ENCODE measurements at places on chromosomes 5 and 9.

GRCh38 chr9:134661791-134662142 is 20.2 kb downstream of the COL5A1 start:
- no peak for DNase-seq

DNA sequence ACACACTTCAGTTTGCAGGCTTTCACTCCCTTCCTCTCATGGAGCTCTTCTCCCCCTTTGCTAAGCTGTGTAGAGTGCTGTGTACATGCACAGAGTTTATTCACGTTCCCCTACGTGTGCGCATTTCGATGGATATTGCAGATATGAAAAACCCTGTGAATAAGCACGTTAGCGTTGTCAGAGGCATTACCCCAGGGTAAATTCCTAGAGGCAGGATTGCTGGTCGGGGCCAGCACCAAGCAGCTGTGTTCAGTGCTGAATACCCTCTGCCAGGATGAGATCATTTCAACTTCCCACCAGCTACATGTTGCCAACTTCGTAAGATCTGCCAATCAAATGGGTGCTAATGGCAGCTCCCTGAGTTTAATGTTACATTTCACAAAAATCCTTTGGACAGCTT is 172.3 kb upstream of the PPP1R26 start:
- DNase-seq = no peak

DNA sequence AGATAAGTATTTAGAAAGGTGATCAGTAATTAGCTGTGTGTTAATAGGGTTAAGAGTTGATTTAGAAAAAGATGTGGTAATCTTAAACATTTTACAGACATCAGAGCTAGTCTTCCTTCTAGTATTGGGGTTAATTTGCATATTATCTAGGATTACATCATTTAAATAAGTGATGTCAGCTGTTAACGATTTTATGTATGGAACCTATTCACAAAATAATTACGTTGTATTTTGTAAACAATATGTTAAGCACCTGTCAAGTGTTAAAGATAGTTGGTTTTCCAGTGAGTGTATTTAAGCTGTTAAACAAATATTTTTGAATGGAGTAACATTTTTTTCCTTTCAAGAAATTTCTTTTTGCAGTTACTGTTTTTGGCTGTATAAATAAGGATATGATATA is 2.2 kb downstream of the DCP2 start:
- DNase-seq = no peak

DNA sequence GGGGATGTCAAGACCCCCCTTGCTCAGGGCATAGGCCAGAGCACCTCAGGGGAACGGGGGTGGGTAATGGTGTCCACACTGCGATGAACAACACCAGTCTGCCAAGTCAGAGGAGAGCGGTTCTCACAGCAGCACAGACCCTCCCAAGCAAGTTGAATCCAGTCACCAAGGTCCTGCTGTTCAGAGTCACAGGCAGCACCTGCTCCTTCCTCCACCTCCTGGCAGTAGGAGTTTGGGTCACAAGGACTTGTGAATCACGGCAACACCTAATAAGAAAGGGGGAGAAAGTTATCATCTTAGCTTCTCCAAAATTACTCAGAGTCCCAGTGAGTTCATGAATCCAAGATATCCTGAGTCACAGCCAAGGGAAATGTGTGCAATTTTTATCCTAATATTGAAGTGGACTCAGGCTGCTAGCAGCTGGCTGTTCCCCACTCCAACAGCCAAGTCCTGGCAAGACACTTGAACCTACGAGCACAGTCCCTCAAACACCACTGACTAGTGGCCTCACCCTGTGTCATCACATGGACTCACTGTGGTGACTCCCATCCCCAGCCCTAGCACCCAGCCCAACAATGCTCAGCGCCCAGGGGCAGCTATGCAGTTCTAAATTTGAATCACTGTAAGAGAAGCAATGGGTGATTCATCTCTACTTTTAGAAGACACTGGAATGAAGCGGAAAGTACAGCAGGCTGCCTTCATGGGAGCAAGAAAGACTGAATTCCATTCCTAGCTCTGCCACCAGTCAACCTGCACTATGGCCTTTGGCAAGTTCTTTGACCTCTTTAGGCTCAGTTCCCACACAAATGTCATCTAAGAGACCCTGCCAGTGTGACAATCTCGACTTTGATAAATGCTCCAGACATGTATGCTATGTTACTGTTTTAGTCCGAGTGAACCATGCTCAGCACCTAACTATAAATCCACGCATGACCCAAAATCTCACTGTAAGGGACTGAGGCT is 113.7 kb downstream of the KLHL3 start:
- no peak for DNase-seq

GRCh38 chr5:174243904-174244303 is 198.4 kb downstream of the NSG2 start:
- no peak for DNase-seq

DNA sequence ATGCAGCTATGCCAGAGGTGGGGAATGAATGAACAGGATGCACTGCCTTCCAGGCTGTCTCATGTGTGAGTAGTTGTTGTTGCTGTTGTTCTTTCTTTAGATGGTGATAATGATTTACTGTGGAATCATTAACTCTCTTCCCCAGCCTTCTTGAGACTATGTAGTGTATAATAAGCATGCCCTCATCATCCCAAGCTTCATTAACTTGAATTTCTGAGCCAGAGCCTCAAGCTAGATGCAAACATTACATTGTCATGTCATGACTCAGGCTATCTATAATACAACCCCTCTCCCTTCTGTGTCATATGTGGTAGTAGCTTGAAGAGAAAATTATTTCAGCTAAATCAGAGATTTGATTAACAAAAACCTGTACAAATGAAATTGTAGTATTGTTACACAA is 10.0 kb upstream of the ADAMTSL1 start:
- DNase-seq = no peak

DNA sequence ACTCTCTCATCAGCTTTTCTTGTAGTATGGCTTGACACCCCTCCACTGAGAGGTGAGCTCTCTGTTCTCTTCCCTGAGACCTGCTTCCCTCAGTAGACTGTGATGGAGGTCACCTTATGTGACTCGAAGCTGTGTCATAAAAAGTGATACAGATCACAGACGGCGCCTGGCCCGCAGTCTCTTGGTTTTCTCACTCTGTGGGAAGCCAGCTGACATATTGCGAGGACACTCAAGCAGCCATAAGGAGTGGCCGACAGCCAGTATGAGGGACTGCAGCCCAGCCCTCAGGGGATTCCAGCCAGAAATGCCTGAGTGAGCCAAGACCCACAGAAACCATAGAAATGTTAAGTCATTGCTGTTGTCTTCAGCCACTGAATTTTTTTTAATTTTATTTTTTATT is 38.0 kb downstream of the GADD45G start:
- DNase-seq = no peak

DNA sequence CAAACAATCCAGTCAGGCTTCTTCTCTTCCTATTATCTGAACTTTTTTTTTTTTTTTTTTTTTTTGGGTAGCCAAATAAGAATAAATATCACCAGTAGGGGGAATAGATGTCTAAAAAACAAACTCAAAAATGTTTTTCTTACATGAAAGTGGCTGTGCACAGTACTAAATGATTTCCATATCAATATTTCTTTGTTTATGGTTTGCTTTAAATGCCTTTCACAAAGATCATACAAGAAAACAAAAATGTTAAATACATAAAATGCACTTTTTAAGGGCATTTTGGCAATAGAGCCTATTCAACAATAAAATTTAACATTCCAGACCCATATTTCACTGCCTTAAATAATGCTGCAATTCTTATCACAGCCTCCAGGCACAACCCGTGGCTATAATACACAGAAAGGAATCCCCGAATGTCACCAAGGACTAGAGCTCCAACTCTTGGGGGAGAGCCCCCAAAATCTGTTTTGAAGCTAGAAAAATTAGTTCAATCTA is 91.1 kb upstream of the TBCA start:
- DNase-seq = no peak

GRCh38 chr5:159345336-159345735 is 15.0 kb upstream of the IL12B start:
- DNase-seq = no peak

DNA sequence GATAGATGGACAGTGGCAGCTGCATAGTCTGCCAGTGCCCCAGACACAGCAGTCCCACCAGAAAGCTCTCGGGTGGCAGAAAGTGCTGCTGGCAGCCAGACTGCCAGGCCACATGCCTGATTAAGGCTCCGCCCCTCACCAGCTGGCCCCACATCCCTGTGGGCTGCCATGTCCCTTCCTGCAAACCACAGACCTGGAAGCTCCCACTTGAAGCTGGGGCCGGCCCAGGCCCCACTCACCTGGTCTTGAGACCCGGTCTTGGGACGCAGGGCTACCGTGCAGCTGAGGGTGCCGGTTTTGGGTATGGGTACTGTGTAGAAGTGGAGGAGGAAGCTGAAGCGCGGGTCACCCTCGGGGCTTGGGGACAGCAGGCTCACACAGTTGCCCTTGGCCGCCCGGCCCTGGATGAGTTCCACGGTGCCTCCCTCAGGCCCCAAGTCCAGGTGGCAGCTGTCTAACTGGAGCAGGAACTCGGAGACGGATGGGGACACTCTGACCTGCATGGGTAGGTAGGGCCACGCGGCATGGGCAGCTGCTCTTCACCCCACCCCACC is 15.3 kb downstream of the FPGS start:
- DNase-seq = no peak

DNA sequence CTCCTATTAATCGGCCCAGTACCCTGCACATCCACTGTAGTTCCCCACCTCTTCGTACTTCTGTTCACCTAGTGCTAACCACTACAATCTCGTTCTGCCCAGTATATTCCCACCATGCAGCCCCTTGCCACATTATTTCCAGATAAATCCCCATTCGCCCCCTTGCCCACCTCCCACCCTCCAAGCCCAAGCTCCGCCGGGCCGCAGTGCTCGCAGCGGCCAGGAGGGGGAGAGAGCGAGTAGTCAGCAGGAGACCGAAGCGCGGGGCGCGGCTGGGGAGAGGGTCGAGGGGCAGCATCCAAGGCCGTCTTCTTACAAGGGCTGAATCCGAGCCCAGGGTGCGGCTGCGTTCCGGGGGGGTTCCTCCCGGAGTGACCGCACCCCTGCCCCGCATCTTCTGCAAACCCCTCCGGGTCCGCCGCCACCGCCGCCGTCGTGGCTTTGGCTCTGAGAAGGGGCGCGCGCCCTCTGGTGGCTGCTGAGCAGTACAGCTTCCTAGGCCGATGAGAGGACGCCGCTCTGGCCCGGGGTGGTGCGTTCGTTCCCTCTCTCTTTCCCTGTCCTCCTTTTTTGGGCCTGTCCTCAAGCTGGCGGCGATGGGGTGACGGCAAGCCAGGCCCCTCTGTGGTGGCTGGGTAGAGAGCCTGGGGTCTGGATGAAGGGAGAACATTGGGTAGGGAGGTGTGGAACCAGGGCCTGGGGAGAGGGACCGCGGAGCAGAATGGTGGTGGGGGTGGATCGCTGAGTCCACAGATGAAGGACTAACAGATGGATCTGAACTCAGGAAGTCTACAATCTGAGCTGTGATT is 30.0 kb upstream of the PSD2 start:
- peak; percentile 70 for DNase-seq

- no peak for DNase-seq
Measured at GRCh38 chr5:150092159-150092787, 5.9 kb upstream of the CSF1R start.

- DNase-seq = peak; percentile 22
Measured at GRCh38 chr5:39072925-39073766, 1.1 kb downstream of the RICTOR start.

GRCh38 chr9:27152405-27152718 is 43.3 kb downstream of the TEK start:
- DNase-seq = no peak

GRCh38 chr9:129610213-129610472 is 10.8 kb downstream of the C9orf50 start:
- DNase-seq = peak; percentile 17

GRCh38 chr5:78359831-78360673 is at the start of gene SCAMP1:
Gene SCAMP1, plus strand, starts transcription at chr5:78360617. Its CDS starts 55 bp downstream, at chr5:78360672.
- DNase-seq = peak; percentile 84

DNA sequence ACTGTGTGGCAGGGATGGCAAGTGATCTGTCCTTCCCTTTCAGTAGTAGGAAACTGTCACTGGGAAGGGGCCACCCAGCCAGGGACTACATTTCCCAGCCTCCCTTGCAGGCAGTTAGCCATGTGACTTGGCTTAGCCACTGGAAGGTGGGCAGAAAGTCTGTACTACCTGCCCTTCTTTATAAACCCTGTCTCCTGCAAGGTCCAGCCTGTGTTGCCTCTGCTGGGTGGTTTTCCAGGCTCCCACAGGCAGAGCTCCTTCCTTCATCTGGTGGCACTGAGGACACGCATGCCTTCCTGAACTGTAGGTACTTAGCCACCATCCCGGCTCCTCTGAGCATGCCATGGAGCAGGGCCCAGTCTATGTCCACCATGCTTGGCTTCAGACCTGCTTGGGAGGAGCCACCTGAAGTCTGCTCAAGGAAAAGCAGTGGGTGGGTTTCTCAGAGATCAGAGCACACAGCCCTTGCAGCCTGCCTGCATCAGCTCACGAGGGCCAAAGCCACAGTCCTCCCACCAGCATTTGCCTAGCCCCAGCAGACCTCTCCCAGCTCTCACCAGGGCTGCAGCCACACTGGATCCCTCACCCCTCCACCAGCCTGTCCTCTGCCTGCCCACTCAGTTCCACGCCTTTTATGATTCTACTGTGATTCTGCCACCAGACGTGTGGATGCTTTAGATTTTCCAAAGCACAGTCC is 16.7 kb upstream of the SLC25A51 start:
- DNase-seq = no peak

GRCh38 chr9:113481176-113481787 is 17.8 kb downstream of the RGS3 start:
- no peak for DNase-seq

GRCh38 chr5:142012186-142012785 is 541 bp downstream of the GNPDA1 start:
- DNase-seq = peak; percentile 68

DNA sequence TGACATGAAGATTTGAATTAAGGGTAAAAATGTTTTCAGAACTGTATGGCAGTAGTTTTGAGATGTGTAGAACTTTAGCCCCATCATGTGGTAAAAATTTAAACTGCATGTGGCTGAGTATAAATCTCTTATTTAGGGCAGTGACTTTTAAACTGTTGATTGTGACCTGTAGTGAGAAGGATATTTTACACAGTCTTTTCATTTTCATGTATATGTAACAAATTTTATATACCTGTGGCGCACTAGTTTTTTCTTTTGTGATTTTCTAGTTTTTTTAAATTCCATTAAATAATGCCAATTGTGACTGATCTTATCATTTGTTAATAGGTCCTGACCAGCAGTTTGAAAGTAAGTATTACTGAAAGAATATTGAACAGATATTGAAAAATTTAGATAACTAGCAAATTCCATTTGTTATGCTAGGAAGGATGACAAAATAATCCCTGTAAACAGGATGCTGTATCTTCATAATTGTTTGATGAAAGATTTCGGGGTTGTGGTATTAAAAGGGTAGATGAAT is 47.2 kb downstream of the GPBP1 start:
- DNase-seq = no peak

DNA sequence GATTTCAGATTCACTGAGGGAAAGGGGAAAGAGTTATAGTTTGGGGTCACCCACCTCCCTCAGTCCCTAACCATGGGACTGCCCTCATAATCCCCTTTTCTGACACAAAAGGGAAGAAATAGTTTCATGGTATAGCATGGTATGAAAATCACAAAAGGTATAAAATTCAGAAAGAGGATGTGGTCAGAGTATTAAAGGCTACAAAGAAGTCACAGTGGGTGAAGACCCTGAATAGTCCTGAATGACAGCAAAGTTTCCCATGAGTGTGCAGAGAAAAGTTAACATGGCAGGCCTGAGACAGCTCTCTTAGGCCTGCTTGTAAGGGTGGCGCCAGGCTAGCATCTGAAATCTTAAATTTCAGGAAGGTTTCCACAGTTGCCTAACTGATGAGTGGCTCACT is 290.6 kb upstream of the ZNF608 start:
- DNase-seq = no peak

- no peak for DNase-seq
Measured at GRCh38 chr9:111458139-111459009, 25.8 kb downstream of the ECPAS start.

- DNase-seq = no peak
Measured at GRCh38 chr5:1052641-1053390, 44.2 kb downstream of the NKD2 start.

Measured in stimulated activated CD4-positive, alpha-beta T cell treated with anti-CD3 and anti-CD28 coated beads, Interleukin-2, amount 100 ng/mL, for 4 hours (primary cell).